ENCODE measurements at places on chromosomes 3 and 15.
A peak's percentile ranks its signal among the peaks of the same experiment; 100 is the strongest.

DNA sequence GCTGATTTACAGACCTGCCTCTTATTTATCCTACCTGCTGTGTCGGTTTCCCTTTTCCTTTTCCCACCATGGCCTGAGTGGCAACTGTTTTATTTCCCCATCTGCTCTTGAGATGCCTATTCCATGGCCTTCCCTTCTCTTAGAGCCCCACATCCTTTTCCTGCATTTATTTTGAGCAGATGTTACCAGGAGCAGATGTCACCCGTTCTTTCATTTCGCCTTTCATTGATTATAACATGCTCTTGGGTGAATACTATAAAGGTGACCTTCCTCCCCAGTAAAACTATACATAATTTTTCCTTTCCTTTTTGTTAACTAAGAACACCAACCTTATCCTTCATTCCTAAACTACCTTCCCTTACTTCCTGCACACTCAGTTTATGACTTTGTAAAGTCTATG is 8.5 kb upstream of the P2RY1 start:
- no peak for DNase-seq

- DNase-seq, result no peak
Measured at GRCh38 chr3:155852341-155852740, 1.9 kb downstream of the SLC33A1 start.

- no peak for DNase-seq
Measured at GRCh38 chr3:131401978-131402377, 20.4 kb downstream of the NUDT16 start.

GRCh38 chr3:57855943-57856342 is 99.8 kb downstream of the SLMAP start:
- DNase-seq, result no peak

- DNase-seq, result no peak
Measured at GRCh38 chr3:3851621-3852323, 52.5 kb downstream of the LRRN1 start.

DNA sequence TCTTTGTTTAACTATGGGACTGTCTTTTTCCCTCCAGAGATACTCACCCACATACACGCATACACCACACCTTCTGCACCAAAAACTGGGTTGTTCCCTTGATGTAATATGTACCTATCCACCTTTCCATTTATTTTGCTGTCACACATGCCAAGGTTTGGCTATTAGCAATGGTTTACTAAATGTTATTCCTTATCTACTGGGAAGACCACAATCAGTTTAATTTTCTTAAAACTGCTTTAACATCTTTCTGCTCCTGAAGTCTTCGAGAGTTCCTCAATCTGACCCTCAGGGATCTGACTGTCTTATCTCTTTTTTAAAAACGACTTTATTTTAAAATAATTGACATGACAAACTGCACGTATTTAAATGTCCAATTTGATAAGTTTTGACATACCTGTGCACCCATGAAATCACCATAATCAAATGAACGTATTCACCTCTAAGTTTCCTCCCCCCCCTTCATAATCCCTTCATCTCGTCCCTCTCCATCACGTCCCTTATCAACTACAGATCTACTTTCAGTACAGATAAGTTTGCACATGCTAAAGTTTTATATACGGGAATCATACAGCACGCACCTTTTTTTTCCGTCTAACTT is 805 bp upstream of the TRPM7 start:
- DNase-seq, result no peak

DNA sequence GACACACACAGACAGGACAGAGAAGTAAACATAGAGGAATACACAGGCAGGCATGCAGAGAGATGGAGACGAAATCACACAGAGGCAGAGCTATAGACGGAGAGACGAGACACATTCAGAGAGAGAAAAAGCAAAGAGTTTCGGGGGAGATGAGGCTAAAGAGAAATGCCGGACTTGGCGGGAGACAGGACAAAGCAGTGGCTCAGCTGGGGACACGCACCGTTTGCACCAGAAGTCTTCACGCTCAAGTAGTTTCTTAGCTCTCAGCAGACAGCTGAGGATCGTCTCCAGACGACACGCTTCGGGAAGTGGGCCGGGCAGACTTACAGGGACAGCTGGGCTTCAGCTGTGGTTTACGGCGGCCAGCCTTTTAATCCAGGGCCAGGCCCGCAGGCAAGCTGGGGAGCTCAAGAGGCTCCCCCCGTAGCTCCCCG is 56.2 kb upstream of the DLG1 start:
- DNase-seq, result no peak

DNA sequence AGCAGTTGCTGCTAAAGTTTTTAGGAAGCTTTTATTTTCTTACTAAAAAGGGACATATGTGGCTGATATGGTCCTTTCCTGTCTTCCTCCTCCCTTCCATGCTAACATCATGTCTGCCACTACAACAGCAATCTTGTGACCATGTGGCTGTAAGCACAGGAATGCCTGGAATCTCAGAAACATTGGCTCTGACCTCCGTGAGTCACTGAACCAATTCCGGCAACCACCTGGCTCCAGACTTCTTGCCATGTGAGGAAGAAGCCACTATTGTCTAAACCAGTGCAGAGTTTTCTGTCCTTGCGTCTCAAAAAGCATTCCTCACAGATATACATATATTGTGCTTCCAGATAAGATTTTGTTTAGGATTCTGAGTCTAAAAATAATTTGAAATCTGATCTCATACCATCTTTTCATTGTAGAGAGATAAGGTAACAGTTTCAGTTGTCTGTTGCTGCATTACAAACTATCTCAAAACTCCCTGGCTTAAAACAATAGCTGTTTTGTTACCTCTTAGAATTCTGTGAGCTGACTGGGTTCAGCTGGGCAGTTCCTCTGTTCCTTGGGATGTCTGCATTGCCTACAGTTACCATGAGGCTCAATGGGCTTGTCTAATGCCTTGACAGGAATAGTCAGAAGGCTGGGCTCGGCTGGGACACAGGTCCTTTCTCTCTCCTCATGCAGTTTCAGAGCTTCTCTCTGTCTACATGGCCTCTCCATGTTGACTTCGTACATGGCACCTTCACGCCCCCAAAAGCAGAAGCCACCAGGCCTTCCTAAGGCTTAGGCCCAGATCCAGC is 77.3 kb upstream of the MAGI1 start:
- no peak for DNase-seq

DNA sequence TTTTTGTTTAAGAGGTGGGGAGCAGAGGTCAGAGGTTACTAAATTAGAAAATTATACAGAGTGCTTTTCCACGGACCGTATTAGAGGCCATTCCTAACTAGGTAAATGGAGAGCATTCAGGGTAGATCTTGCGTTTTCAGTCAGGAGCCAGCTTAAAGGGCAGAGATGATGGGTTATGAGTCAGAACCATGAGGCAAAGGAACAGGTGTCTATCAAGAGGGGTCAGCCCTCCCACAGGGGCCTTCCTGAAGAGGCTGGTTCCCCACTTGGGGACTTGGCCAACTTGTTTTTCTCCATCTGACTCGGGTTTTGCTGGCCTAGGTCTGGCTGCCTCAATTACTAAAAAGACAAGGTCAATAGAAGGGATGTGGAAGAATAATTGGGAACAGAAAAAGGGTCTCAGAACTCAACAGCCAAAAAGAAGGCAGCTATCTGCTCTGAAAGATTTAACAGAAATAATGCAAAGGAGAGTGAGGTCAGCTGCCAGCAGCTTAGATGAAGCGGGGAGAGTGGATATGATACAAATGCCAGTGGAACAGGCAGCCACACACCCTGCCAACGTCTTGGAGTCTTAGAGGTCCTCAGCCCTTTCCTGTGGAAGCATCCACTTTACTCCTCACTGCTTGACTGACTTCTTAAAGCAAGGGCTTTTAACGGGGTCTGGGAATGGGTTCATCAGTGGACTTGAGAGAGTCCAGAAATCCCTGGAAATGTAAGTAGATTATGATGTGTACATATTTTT is 17.6 kb downstream of the MTMR14 start:
- no peak for DNase-seq

DNA sequence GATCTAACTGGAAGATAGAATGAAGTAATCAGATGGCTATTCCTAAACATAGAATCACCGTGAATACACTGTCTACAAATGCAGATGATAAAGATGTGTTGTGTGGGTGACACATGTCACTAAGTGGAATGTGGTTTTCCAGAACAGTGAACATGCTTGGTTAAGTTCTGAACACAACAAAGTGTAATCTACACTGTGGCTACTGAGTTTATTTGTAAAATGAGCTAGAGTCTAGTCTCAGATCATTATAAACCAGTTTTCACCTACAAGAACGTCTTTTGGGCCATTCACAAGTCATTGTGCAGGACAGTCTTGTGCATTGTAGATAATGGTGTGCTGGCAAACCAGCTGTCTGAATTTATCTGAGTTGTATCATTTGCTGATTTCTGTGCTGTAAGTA is 35.3 kb downstream of the OXNAD1 start:
- peak; percentile 8 for DNase-seq

DNA sequence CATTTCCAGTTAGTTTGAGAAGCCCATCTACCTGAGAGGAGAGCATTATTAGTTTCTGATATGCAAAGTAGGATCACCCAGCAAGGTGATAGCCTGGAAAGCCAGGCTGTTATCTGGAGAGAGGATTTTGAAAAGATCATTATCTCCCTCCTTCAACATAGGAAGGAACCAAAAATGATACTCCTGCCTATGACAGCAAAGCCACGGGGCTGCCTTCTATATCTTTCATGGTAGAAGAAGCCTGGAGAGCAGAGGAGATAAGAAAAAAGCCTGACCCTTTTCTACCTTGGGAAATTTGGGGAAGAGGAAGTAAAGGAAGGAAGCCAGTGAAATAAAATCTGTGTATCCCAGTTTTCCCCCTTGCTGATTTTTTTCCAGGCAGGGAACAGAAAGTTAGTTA is 205.5 kb downstream of the MFSD1 start:
- DNase-seq, result no peak

- DNase-seq, result no peak
Measured at GRCh38 chr3:43699864-43700263, 9.1 kb downstream of the ABHD5 start.

DNA sequence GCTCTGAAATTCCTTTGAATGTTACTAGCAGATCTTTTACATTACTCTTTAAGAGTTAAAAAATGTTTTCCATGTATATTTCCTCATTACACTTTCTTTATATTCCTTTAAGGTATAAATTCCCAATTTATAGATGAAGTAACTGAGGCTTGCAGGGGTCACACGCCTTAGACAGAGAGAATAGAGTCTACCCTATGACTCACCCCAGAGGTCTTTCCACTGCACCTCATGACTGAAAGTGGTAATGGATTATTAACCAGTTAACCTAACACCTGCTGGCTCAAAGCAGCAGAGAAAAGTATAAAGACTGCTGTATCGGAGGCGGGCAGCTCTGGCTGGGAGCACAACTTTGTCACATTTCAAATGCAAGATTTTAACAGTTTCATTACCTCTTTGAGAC is 37.7 kb downstream of the LDHAL6B start:
- no peak for DNase-seq

DNA sequence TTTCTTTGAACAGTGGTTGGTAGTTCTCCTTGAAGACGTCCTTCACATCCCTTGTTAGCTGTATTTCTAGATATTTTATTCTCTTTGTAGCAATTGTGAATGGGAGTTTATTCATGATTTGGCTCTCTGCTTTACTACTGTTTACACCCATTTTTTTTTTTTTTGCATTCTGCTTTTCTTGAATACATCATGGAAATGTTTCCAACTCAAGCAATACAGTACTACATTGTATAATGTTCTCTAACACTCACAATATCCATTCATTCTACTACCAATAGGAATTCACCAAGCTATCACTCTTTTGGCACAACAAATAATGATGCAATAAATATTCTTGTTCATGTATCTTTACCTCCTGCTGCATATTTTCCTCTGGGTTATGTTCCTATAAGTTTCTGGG is 801.7 kb downstream of the NTRK3 start:
- no peak for DNase-seq

Data from central memory CD4-positive, alpha-beta T cell (primary cell).